ELR (cell line): ENCODE measurements at places on chromosomes 13 and 19.

DNA sequence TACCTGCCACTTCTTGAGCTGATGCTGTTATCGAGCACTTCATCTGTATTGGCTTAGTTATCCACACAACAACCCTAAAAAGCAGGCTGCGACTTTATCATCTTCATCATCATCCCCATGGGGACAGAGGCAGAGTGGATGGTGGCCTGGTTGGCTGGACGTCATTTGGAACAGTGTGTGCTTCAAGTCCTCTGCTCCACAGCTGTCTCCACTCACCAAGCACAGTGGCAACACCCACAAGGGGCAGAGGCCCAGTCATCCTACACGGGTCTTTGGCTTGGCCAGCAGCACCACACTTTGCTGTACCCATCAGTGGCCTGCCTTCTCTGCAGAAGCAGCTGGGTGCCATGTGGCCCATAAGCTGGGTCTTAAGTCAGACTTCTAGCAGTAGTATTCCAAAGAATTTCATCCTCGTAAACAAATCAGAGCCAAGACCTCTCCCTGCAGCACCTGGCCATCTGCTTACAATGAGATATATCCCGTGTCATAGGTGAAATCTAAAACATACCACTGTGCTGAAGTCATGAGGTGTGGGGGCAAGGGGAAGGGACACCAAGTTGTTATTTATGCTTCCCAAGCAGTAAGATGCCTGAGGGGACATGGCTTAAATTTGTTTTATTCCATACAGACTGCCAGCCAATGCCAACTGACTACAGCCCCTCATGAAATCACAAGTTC is 47.9 kb upstream of the EPHX3 start:
- DNase-seq, result no peak

DNA sequence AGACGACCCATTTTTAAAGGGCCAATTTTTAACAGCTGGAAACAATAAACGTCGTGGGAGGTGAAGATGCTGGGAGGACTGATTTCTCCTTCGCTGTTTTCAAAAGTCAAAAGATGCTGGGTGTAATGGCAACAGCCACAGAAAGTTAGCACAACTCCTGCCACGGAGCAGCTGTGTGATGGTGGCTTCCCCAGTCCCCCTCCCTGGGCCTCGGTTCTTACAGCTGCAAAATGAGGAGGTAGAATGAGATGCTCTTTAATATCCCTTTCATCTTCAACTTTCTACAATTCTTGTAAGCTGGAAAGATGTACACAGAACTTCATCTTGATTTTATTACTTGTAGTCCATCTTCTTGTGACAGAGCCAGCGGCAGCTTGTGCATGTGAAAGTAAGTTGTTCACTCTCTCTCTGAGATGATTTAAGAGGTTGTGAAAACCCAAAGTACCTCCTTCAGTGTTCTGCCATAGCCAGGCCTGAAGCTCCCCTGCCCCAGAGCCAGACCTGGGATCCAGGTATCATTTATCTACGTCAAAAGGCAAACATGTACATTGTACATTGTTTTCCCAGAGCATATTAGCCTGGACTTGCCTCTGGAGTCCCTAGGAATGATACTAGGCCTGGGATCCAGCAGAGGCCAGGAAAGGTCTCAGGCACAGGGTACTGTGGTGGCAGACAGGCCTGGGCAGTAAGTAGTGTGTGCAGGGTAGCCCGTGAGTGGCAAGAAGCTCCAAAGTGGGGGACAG is 3.4 kb upstream of the UBE2L5 start:
- no peak for DNase-seq

DNA sequence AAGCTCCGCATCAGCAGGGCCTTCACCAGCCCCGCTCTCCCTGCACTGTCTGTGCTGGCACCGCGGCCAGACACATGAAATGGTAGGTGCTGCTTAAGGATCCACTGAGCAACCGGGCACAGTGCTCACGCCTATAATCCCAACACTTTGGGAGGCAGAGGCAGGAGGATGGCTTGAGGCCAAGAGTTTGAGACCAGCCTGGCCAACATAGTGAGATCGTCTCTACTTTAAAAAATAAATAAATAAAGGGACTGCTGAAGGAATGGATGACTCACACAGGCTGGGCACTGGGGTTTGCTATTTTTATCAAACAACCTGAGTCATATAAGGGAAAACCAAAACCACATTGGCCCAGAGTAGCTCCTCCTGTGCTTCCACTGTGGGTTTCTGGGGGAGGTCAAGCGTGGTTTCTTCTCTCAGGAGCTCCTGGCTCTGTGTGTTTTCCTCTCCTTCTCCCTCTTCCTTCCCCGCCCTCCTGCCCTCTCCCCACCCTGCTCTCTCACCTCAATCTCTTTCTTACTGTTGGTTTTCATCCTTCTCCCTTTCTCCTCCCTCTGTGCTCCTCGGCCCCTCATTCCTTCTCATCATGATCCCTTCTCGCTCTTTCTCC is 21.3 kb downstream of the VRK3 start:
- peak; percentile 97 for DNase-seq

DNA sequence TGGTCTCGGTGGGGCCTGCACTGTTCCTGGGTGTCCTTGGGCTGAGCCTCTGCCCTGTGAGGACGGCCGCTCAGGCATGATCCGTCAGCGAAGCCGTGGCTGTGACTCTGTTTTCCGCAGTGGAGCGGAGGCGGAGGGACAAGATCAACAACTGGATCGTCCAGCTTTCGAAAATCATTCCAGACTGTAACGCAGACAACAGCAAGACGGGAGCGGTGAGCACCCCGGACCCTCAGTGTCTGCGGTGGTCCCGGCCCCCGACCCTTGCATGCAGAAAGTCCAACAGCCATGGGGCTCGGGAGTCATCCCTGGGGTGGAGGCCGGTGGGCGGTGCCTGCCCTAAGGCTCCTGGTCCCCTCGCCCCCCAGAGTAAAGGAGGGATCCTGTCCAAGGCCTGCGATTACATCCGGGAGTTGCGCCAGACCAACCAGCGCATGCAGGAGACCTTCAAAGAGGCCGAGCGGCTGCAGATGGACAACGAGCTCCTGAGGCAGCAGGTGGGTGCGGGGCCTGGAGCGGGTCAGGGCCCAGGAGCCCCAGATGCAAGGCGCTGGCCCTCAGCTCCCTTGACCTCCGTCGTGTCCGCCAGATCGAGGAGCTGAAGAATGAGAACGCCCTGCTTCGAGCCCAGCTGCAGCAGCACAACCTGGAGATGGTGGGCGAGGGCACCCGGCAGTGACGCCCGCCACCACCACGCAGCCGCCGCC is 3.6 kb upstream of the HAMP start:
- DNase-seq, result no peak

DNA sequence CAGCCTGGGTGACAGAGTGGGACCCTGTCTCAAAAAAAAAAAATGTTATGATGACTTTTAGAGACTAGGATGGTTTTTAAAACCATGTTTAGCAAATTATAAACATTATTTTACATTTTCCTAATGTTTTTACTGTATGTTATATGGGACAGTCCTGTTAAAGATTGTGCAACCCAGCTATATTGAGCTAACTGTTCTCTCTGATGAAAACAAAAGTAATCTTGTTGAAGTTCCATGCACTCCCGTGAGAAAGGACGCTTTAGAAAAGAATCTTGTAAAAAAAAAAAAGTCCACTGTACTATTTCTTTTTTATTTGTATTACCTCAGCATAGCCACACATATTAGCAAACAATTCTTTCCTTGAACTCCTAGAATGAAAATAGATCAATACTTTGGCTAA is 451.2 kb downstream of the DCT start:
- no peak for DNase-seq

DNA sequence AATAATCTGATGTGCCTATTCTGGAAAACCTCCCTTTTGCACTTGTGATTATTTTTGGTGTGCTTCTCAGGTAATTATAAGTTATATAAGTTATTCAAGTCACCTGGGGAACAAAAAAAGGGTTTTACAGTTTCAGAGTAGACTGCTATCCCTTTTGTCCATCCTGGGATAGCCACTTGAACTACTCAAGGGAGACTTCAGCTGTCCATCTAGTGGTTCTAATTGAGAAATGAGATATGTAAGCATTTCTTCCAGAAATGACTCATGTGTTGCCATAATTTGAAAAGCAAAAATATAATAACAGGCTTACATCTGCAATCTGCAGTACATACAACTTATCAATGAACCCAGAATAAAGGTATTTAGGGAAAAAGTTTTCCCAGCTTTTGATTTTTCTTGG is 20.4 kb downstream of the UBL3 start:
- peak; percentile 12 for DNase-seq

- no peak for DNase-seq
Observed at GRCh38 chr13:77358001-77358400, 31.1 kb upstream of the MYCBP2 start.

DNA sequence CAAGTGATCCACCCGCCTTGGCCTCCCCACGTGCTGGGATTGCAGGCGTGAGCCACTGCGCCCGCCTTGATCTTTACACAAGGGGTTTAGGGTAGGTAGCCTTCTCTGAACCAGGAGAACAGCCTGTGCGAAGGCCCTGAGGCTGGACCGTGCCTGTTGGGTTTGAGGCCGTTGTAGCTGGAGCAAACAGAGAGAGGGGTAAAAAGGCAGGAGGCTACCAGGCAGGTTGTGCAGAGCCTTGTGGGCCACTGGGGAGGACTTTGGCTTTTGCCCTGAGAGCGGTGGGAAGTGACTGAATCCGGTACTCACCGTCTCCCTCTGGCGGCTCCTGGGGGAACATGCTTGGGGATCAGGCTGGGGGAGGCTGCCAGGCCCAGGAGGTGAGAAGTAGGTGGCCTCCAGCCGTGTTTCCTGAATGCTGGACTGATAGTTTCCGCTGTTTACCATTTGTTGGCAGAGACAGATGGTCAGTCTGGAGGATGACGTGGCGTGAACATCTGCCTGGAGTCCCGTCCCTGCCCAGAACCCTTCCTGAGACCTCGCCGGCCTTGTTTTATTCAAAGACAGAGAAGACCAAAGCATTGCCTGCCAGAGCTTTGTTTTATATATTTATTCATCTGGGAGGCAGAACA is 24.6 kb downstream of the SPC24 start:
- peak; percentile 81 for DNase-seq

DNA sequence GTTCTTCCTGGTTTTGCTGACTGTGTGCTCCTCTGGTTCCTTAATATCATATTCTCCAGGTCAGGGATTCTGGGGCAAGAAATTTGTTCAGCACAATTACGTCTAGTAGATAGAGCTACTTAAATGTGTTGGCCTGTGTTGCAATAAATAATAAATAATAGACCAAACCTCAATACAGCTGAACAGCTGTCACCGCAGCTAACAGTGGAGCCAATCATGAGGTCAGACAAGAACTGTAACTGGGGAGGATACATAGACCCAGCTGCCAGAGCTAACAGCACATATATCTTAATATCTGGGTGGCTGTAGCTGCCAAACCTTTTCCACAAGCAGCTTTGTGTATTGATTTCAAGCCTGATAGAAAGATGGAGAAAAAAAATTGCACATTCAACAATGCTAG is 1596.3 kb upstream of the PCDH20 start:
- no peak for DNase-seq

- DNase-seq, result peak; percentile 55
Observed at GRCh38 chr13:26074706-26075105, 22.9 kb upstream of the SHISA2 start.

DNA sequence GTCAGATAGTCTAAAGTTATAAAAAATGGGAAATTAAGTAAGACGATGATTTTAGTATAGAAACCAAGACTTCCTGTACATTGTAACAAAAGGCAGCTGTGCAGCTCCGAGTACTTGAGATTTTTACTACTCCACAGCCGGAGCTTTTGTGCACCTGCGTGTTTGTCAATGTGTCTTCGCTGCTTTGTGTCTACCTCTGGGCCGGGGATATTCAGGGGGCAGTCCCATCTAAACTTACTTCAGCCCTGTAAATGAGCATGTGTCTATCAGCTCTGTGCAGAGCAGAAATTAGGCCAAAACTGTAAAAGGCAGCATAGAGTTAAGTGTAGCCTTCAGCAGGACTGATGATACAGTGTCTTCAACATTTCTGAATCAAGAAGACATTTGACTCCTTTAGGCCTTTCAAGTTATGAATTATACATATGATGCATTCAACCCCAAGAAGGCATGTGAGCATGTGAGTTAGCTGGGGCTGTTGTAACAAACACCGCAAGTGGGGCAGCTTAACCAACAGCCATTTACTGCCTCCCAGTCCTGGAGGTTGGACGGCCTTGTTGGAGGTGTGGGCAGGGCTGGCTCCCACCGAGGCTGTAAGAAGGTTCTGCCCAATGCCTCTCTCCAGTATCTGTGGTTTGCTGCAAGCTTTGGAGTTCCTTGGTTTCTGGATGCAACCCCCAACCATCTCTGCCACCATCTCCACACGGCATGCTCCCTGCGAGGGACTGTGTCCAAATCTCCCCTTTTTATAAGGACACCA is 191.0 kb upstream of the IRS2 start:
- DNase-seq, result no peak

DNA sequence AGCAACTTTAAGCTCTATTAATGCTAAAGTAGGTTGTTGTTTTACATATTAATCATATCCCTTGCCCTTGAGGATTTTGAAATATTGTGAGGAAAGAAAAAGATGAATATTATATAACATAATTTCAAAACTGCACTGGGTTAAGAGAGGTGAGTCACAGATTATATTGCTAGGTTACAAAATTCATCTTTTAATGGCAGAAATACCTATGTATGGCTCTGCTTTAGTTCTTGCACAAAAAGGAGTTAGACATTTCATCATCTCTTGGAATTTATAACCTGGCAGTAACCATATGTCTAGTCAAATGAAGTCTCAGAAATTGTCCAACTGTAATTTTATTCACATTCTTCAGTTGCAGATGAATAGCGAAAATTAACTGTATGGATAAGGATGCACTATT is 2041.1 kb downstream of the OLFM4 start:
- DNase-seq, result no peak

- DNase-seq, result no peak
Observed at GRCh38 chr19:17922138-17922537, 10.7 kb upstream of the CCDC124 start.

DNA sequence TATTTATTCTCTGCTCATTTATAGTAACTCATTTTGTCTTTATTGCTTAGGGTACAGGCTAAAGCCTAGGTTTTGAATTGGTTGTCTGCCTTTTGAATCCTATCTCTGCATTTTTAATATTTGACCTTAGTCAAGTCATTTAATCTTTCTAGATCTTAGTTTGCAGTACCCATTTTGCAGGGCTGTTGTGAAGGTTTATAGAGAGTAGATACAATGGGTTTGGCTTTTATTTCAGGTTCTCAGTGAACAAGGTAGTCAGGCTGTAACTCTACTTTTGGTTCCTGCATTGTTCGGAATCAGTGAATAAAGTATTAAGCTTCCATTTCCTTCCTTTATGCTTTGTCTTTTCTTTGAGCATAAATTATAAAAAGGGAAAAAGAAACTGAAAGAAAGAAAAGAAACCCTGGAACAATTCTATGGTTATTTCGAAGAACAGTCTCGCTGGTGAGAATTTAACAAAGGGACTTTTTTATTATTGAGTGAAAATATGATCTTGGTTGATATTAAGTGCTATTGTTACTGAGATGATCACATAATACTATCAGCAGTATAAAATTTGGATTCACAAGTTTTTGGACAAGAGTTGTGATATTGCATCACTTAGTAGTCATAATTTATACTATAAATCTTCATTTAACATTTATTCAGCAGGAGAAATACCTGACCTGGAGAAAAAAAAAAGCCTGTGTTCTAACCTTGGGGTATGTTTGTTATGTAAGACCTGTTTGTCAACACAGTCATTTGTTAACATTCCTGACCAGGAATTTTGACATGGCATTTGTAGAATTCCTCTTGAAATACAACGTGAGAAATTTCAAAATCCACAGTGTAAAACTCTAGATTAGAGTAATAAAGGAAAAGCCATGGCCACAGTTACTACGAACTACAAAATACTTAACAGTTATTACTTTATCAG is 91.3 kb downstream of the ZMYM2 start:
- DNase-seq, result no peak
